ENCODE measurements at places on chromosomes 7 and 10. TPM values are rescaled to one million over a fixed set of nuclear protein-coding genes. Genes with fewer than 3 reads are reported as not detected.

- H3K4me3 ChIP-seq, result no peak overlapping the region
- H3K27ac ChIP-seq, result no peak overlapping the region
- H3K4me1 ChIP-seq, result peaks cover 4% of the 10 kb centered on the region
Measured at GRCh38 chr10:103874730-103875129, 19.4 kb upstream of the SH3PXD2A start.

DNA sequence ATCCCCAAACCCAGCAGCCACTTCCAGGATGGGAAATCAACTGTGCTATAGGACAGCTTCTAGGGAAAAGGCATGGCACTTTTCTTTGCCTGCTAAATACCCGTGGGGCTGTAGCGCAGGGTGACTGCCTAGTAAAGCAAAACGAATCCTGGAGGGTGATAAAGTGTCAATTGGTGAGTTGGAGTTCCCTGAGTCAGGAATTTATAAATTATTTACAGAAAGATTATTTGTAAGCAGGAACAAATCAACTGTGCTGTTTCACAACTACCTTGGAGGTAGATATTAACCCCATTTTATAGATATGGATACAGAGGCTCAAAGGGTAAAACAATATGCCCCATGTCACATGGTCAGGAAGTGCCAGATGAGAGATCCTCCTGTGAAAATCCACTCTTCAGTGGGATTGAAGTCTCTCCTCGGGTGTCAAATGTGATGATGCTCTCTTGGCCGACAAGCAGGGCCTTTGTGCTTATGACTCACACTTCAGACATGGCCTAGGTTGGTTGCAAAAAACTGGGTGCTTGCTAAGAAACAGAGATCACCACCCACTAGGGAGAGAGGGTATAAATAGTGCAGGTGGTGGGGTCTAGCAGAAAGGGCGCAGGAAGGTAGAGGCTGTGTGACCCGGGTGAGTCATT is 383.2 kb upstream of the ZMIZ1 start:
- H3K4me3 ChIP-seq, result no peak overlapping the region
- no peak for DNase-seq
- no peak overlapping the region for H3K27ac ChIP-seq
- H3K4me1 ChIP-seq, result peaks cover 21% of the 10 kb centered on the region
- H3K27me3 ChIP-seq, result no peaks in the 10 kb centered on the region
- no peaks in the 10 kb centered on the region for H3K36me3 ChIP-seq

DNA sequence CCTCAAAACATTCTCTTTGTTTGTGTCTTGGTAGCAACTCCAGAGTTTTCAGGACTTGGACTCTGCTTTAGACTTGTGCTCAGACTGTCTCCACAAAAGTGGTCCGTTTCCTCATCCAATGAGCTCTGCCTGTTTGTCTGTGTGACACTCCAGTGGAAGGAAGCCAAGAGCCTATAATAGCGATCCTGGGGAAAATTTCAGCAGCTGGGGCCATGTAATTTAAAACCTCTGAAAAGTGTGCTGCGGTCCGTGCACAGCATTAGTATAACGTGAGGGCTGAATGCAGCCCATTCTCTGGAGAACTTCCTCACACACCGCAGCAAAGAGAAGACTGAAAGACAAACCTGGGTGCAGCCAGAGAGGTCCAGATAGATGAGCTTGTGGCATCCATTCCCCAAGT is at the start of gene LRRC17:
TSS of gene LRRC17 (plus strand) at position 259 of the 400 bp plus-strand sequence. CDS start 20,914 bp downstream, outside the sequence.
- H3K4me1 ChIP-seq, result no peaks in the 10 kb centered on the region
- H3K4me3 ChIP-seq, result no peak within 1 kb of the TSS
- H3K27ac ChIP-seq, result no peak within 1 kb of the TSS
- H3K27me3 ChIP-seq, result no peaks in the 10 kb centered on the region
- no peaks in the 10 kb centered on the region for H3K36me3 ChIP-seq

- H3K4me1 ChIP-seq, result no peaks in the 10 kb centered on the region
- no peaks in the 10 kb centered on the region for H3K27me3 ChIP-seq
- H3K27ac ChIP-seq, result no peak overlapping the region
- H3K4me3 ChIP-seq, result no peak overlapping the region
- DNase-seq, result no peak
Measured at GRCh38 chr7:85070967-85071628, 115.8 kb downstream of the SEMA3D start.

DNA sequence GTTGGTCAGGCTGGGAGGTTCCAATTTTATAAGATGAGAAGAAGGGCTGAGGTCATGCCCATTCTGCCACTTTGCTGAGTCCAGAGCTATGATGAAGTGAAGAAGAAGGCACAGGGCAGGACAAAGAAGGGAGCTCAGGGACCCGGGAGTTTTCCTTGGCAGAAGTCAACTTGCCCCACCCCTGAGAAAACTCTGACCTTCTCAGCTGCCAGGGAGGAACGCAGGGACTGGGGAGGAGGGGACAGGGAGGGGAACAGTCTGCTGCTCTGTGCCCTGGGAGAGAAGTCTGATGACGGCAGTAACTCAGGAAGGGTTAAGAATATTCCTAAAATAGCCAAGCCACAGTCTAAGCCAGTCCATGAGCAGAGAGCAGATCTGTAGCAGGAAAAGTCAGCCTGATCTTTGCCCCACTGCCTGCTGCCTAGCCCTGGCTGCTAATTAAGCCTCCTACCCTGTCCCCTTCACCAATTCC is 11.7 kb downstream of the ADIRF start:
- no peaks in the 10 kb centered on the region for H3K36me3 ChIP-seq
- H3K27ac ChIP-seq, result peak overlapping the region; percentile 62
- peaks cover 8% of the 10 kb centered on the region for H3K4me1 ChIP-seq
- DNase-seq, result no peak
- H3K4me3 ChIP-seq, result no peak overlapping the region

DNA sequence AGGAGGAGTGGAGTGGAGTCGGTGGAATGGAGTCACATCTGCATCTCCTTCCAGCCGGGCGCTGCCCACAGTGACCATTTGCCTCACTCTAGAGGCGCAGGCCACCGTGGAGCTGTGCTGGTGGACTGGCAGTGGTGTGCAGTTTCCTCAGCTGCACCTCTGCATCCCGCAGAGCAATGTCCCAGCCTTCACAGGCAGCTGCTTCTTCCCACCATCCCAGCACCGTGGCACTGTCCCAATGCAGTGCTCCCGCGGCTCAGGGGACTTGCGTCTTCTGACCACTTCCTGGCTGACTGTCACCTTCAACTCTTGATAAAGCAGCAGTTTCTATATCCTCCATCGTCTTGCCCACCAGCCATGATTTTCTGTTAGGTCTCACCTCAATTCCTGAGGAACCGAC is 90.3 kb upstream of the SFMBT2 start:
- no peak for DNase-seq
- H3K27me3 ChIP-seq, result no peaks in the 10 kb centered on the region
- no peak overlapping the region for H3K4me3 ChIP-seq
- no peak overlapping the region for H3K27ac ChIP-seq

The CRHR2 gene
- 0.21 TPM for total RNA-seq

The AKR1C2 gene
- total RNA-seq, result 47.9 TPM

DNA sequence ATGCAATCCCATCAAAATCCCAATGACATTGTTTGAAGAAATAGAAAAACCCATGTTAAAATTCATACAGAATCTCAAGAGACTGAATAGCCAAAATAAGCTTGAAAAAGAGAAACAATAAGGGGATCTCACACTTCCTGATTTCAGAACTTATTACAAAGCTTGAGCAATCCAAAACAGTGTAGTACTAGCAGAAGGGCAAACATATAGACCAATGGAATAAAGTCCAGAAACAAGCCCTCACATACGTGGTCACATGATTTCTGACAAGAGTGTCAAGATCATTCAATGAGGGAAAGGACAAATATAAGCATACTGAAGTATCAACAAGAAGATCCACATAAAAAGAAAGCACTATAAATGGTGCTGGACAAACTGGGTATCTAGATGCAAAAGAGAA is 31.9 kb downstream of the MICU1 start:
- DNase-seq, result no peak
- H3K4me1 ChIP-seq, result no peaks in the 10 kb centered on the region
- no peaks in the 10 kb centered on the region for H3K27me3 ChIP-seq
- H3K27ac ChIP-seq, result no peak overlapping the region

DNA sequence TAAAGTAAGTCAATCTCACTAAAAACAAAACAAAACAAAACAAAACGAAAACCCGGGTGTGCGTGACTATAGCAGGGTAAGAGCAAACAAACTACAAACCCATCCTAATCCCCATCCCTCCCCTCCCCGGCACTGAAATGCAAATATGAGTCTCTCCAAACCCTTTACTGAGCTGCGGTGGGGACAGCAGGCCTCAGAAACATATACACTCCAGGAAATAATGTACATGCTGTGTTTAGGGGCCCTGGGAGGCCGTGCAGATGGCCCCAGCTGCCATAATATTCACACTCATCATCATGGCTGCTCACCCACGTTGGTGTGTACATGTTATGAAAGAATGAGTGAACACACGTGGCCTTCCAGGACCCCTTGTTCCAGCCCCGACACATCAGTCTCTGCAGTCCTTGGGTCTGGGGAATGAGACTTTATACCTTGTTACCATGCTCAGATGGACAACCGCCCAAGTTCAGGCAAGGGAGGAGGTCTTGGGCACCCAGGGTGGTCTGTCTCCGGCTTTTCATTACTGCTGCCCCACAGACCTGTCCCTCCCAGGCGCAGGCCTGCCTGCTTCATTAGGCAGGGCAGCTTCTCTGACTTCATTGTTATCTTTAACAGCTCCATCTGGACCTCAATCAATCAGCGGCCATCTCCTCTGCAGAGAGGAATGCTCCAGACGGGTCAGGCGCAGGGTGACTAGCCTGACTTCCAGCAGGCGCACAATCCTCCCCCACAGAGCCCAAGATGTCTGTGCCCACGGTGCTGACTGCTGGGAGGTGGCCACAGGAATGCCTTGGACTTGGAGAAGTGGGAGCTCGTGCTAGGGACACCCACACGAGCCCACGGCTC is 20.6 kb downstream of the HSPA12A start:
- DNase-seq, result no peak
- peaks cover 53% of the 10 kb centered on the region for H3K4me1 ChIP-seq
- no peaks in the 10 kb centered on the region for H3K36me3 ChIP-seq
- H3K4me3 ChIP-seq, result no peak overlapping the region
- no peaks in the 10 kb centered on the region for H3K27me3 ChIP-seq

The BRAF gene
- total RNA-seq, result 47.7 TPM

GRCh38 chr7:71488308-71488707 is 356.4 kb downstream of the GALNT17 start:
- DNase-seq, result no peak
- no peak overlapping the region for H3K4me3 ChIP-seq
- no peak overlapping the region for H3K27ac ChIP-seq
- H3K27me3 ChIP-seq, result no peaks in the 10 kb centered on the region

DNA sequence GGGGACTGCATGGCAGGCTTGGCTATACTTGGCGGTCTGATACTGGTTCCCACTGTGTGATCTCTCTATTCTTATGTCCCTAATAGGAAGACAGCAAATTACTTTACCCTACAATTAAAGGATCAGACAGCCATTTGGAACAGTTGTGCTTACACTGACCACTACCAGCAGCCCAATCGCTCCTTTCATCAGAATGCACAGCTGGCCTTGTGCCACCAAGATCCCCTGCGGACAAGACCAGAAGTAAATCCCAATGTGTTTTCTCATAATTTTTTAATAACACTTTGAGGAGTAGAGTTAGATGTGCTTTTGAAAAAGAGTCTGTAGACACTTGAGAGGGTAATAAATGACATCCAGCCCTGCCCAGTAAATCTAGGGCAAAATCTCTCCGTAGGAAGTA is 297.2 kb upstream of the ZNF32 start:
- peak; percentile 2 for DNase-seq
- H3K4me3 ChIP-seq, result no peak overlapping the region
- no peaks in the 10 kb centered on the region for H3K36me3 ChIP-seq
- H3K27ac ChIP-seq, result no peak overlapping the region
- H3K4me1 ChIP-seq, result no peaks in the 10 kb centered on the region
- H3K27me3 ChIP-seq, result no peaks in the 10 kb centered on the region

Measured in tibial nerve (tissue), 4 donors.